ENCODE measurements at places on chromosomes 11 and 22. TPM values are rescaled to one million over a fixed set of nuclear protein-coding genes. Genes with fewer than 3 reads are reported as not detected.

DNA sequence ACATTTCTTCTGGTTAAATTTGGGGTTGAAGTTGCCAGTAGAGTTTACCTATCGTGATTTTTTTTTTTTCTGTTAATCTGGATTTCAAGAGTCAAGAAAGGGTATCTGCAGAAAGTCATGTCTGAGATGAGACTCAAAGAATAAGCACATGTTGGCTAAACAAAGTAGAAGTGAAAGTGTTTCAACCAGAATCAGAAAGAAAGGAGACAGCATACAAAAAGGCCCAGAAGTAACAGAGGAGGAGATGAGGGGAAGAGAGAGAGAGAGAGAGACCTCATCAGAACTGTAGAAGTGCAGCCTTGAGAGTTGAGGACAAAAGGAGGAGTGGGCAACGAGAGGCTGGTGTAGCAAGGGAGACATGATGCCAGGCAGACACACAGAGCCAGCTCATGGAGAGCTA is 54.9 kb downstream of the SVIP start:
- H3K27ac ChIP-seq: no peak overlapping the region
- peaks cover 2% of the 10 kb centered on the region for H3K4me1 ChIP-seq
- no peaks in the 10 kb centered on the region for H3K36me3 ChIP-seq
- H3K27me3 ChIP-seq: peaks cover 3% of the 10 kb centered on the region
- no peak for DNase-seq

Gene RCN1
- total RNA-seq: 36.3 TPM

GRCh38 chr11:73528483-73529203 is 69.3 kb downstream of the FAM168A start:
- no peak overlapping the region for H3K4me3 ChIP-seq
- no peak overlapping the region for H3K27ac ChIP-seq
- no peak for DNase-seq
- H3K27me3 ChIP-seq: no peaks in the 10 kb centered on the region

DNA sequence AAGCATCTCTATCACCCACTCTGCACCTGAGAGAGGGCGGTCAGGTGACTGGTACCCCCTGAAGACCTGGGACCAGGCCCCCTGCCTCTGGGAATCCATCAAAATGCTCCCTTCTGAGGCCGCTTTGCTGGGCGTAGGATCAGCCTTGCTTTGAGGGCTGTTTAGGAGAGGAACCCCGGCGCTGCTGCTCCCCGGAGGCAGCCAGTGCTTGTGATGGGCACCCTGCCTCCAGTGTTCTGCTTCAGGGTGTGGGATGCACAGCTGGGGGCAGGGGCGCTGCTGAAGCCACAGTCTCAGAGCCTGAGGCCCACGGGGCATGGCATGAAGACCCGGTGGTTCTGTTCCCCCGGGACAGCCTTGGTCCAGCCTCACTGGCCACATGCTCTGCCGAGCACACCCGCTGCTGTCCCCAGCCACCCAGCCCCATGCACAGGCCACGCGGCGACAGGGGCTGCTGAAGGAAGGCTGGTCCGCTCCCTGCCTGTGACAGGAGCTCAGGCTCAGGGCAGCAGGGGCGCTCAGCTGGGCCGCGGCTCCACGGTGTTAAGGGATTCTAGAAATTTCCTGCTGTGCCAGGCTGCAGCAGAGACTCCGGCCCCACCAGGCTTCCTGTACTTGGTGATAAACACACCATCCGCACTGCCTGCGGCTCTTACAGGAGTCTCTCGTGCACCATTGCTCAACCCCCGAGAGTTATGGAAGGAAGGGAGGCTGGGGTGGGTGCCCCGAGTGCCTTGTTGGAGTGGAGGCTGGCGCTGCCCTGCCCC is 91.0 kb downstream of the KCNQ1 start:
- no peaks in the 10 kb centered on the region for H3K27me3 ChIP-seq
- no peak for DNase-seq

Gene MAJIN
- 0.14 TPM for total RNA-seq

GRCh38 chr11:16781936-16782919 is 43.8 kb downstream of the C11orf58 start:
- no peaks in the 10 kb centered on the region for H3K36me3 ChIP-seq
- no peak for DNase-seq
- peaks cover 2% of the 10 kb centered on the region for H3K4me1 ChIP-seq
- no peaks in the 10 kb centered on the region for H3K27me3 ChIP-seq
- H3K4me3 ChIP-seq: no peak overlapping the region
- H3K27ac ChIP-seq: no peak overlapping the region

DNA sequence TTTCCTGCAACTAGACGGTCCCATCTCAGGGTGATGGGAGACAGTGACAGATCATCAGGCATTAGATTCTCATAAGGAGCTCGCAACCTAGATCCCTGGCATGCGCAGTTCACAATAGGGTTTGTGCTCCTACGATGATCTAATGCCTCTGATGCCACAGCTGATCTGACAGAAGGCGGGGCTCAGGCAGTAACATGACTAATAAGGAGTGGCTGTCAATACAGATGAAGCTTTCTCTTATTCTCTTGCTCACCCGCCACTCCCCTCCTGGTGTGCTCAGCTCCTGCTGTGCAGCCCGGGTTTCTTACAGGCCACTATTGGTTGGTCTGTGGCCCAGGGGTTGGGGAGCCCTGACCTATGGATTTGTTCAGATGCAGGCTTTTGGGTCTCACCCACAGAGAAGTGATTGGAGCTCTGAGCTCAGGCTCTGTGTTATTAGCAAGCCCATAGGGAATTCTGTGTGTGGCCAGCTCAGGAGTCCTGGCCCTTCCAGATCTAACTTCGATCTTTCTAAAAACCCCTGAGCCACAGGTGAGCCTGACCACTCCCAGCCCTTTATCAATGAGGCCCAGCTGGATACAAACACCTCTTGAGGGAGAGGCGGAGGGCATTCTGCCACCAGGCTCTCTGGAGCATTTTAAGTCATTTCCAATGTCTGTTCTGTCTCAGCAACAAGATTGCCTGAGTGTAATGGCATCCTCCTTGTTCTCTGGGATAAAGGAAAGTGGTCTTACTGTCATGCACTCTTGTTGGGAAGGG is 351.8 kb downstream of the BUD13 start:
- H3K4me3 ChIP-seq: no peak overlapping the region
- no peaks in the 10 kb centered on the region for H3K4me1 ChIP-seq
- H3K27ac ChIP-seq: no peak overlapping the region
- H3K27me3 ChIP-seq: peaks cover 7% of the 10 kb centered on the region
- H3K36me3 ChIP-seq: no peaks in the 10 kb centered on the region

GRCh38 chr11:36135076-36135475 is 154.1 kb downstream of the COMMD9 start:
- H3K36me3 ChIP-seq: no peaks in the 10 kb centered on the region
- H3K4me1 ChIP-seq: no peaks in the 10 kb centered on the region
- no peak overlapping the region for H3K27ac ChIP-seq
- H3K27me3 ChIP-seq: peaks cover 6% of the 10 kb centered on the region
- H3K4me3 ChIP-seq: no peak overlapping the region
- DNase-seq: no peak

Gene CCDC89
- total RNA-seq: not detected

- H3K27ac ChIP-seq: no peak overlapping the region
- no peak overlapping the region for H3K4me3 ChIP-seq
- no peaks in the 10 kb centered on the region for H3K36me3 ChIP-seq
- no peaks in the 10 kb centered on the region for H3K4me1 ChIP-seq
Observed at GRCh38 chr11:112933970-112934369, 27.2 kb upstream of the NCAM1 start.

DNA sequence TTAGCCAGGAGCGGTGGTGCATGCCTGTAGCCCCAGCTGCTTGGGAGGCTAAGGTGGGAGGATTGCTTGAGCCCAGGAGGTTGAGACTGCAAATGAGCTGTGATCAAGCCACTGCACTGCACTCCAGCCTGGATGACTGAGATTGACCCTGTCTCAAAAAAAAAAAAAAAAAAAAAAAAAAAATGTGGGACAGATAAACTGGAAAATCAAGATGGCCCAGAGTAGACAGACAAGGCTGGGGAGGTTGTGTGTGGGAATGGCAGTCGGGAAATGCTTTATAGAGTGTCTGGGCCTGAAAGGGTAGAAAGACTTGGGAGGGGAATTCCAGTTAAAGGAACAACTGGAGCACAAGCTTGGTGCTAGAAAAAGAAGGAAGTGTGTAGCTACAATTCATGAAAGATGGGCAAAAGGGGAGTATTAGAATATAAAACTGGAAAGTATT is 18.2 kb upstream of the WDR74 start:
- H3K36me3 ChIP-seq: peaks cover 70% of the 10 kb centered on the region
- peaks cover 57% of the 10 kb centered on the region for H3K4me1 ChIP-seq
- H3K4me3 ChIP-seq: peak overlapping the region; percentile 98
- DNase-seq: no peak

- no peak overlapping the region for H3K4me3 ChIP-seq
- no peaks in the 10 kb centered on the region for H3K27me3 ChIP-seq
- H3K36me3 ChIP-seq: no peaks in the 10 kb centered on the region
- no peak for DNase-seq
- H3K27ac ChIP-seq: no peak overlapping the region
Observed at GRCh38 chr22:24209687-24210086, 28.4 kb downstream of the SUSD2 start.

DNA sequence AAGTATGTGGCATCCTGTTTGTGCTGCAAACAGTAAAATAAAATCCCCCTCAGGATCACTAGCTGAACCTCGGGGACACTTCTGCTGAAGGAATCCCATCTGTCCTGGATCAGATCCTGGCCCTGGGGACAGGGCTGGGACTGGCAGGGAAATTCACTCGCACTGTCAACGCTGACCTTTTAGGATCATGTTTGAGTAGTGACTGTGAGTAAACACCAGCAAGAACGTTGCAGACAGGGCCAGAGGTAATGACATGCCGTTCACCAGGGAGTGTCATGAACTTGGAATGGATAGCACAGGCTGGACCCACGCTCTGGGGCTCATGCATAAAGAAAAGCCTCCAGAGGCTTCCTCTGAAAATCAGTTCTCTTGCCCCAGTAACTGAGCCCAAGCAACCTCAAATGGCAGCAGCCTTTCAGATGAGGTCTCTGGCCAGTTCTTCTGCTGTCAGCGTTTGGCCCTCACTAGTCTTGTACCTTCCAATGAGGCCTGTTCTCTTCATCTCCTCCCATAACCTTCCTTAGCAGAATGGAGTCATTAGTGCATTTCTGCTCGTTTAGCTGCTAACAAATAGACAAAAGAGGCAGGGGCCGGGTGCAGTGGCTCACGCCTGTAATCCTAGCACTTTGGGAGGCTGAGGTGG is 51.0 kb upstream of the BARX2 start:
- no peaks in the 10 kb centered on the region for H3K4me1 ChIP-seq
- DNase-seq: no peak
- no peaks in the 10 kb centered on the region for H3K27me3 ChIP-seq
- H3K27ac ChIP-seq: no peak overlapping the region

DNA sequence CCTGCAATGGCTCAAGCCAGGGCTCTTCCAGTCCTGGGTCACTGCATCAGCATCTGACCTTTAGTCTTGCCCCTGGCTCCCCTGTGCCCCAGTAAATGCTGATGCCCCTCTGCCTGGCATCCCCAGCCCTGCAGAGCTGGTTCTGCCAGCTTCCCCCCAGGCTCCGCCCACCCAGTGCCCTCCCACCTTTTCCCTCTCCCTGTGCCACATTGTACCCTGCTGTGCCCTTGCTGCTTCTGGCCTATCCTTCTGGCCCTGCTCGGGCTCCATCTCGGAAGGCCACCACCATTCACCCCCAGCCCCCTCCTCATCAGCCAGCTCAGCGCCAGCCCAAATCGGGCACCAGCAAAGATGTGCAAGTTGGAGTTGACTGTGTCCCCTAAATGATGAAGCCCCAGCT is 7.4 kb downstream of the CAPN5 start:
- H3K36me3 ChIP-seq: no peaks in the 10 kb centered on the region
- DNase-seq: no peak
- no peak overlapping the region for H3K4me3 ChIP-seq
- H3K27me3 ChIP-seq: no peaks in the 10 kb centered on the region
- no peak overlapping the region for H3K27ac ChIP-seq
- peaks cover 19% of the 10 kb centered on the region for H3K4me1 ChIP-seq

DNA sequence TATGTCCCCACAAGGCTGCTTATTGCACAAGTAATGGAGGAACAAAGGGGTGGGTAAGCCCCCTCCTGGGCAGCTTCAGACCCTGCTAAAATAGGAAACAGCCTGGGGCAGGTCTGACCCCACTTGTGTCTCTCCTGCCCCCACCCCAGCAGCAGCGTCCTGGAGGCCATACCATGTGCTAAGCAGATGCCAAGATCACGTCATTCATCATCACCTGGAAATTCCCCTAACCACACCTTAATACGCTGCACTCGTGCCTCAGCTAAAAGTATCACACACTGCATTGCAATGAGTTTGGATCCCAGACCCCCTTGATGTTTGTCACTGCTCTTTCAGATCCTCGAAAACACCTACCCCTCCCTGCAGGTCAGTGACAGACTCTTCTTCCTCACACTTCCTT is 27.8 kb upstream of the GGTLC2 start:
- peaks cover 8% of the 10 kb centered on the region for H3K27me3 ChIP-seq
- H3K36me3 ChIP-seq: no peaks in the 10 kb centered on the region
- no peak overlapping the region for H3K27ac ChIP-seq
- H3K4me1 ChIP-seq: peaks cover 11% of the 10 kb centered on the region

GRCh38 chr11:44017443-44018126 is 30.2 kb upstream of the ACCSL start:
- peaks cover 4% of the 10 kb centered on the region for H3K4me1 ChIP-seq
- no peaks in the 10 kb centered on the region for H3K36me3 ChIP-seq
- no peak overlapping the region for H3K27ac ChIP-seq
- H3K27me3 ChIP-seq: peaks cover 23% of the 10 kb centered on the region

Gene CD3D
- 350 TPM for total RNA-seq

Gene PRODH
- not detected for total RNA-seq

DNA sequence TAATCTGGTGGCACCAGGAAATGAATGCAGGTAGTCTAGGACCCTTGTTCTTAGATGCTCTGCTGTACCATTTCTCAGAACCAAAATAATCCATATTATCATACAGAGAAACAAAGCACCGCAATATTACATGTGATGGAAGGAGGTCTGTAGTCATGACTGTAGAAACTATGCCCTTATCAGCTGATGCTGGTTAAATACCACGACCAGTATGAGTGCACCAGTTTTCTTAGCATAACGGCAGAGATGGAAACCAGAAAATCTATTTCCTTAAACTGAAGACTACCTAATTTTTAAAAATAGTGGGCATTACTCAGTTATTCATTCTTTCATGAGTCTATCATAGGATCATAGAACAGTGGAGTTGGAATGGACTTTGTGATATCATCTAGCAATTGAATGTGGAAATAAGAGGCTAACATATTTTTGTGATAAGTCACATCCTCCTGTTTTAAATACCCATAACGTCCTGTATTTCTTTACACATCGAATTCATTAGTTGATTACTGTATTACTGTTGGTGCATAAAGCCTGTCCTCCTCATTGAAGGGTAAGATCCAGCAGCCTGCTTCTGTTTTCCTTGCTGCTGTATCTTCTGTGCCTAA is 15.1 kb downstream of the JHY start:
- H3K4me1 ChIP-seq: peaks cover 7% of the 10 kb centered on the region
- DNase-seq: no peak
- H3K27me3 ChIP-seq: no peaks in the 10 kb centered on the region
- H3K36me3 ChIP-seq: no peaks in the 10 kb centered on the region
- H3K27ac ChIP-seq: no peak overlapping the region
- H3K4me3 ChIP-seq: no peak overlapping the region

All from activated naive CD8-positive, alpha-beta T cell treated with anti-CD3 and anti-CD28 coated beads for 36 hours (primary cell).